ENCODE measurements at places on chromosomes 4 and X. TPM values are rescaled to one million over a fixed set of nuclear protein-coding genes. Genes with fewer than 3 reads are reported as not detected.

Gene CLDN24
- total RNA-seq, result not detected

Gene GPR119
- not detected for total RNA-seq

Gene TCEAL9
- total RNA-seq, result 49.5 TPM

Gene MAGEA8
- total RNA-seq, result not detected

Gene MID1
- 33.0 TPM for total RNA-seq

Gene NHS
- 20.2 TPM for total RNA-seq

Gene TMPRSS11F
- not detected for total RNA-seq

Gene ARR3
- not detected for total RNA-seq

Gene ADH1B
- 710 TPM for total RNA-seq

Gene RS1
- total RNA-seq, result not detected

Gene EXOC1L
- not detected for total RNA-seq

Gene DKK2
- total RNA-seq, result 16.5 TPM

Gene RBM46
- 0.58 TPM for total RNA-seq

Gene ZNF595
- 28.1 TPM for total RNA-seq

Gene SFRP2
- 126 TPM for total RNA-seq

Gene FGFBP2
- 129 TPM for total RNA-seq

Gene GYPE
- total RNA-seq, result 1.2 TPM

Gene CXCR3
- total RNA-seq, result 0.31 TPM

Gene PWWP3B
- total RNA-seq, result 0.62 TPM

Gene NDST3
- 0.89 TPM for total RNA-seq

Gene XAGE2
- total RNA-seq, result 1.7 TPM

Gene BBS7
- 24.1 TPM for total RNA-seq

Gene CSAG2
- not detected for total RNA-seq

Gene RIBC1
- total RNA-seq, result 2.1 TPM

Gene F8A3
- not detected for total RNA-seq

Gene SLITRK2
- total RNA-seq, result 10.8 TPM

Gene PABPC1L2A
- not detected for total RNA-seq

Gene SASH3
- 8.6 TPM for total RNA-seq

Gene CSN1S1
- not detected for total RNA-seq

Gene XK
- 1.7 TPM for total RNA-seq

Gene NOX1
- total RNA-seq, result not detected

Gene SYTL4
- total RNA-seq, result 18.0 TPM

Gene TBX22
- total RNA-seq, result not detected

Gene SLC25A14
- total RNA-seq, result 12.8 TPM

Gene GALNT7
- 18.2 TPM for total RNA-seq

Gene OPHN1
- total RNA-seq, result 19.6 TPM

Gene F8A2
- not detected for total RNA-seq

Gene SSR4
- 110 TPM for total RNA-seq

Gene BMP3
- 14.8 TPM for total RNA-seq

Gene KIT
- total RNA-seq, result 4.9 TPM

Gene KIF4A
- total RNA-seq, result 0.18 TPM

Gene ATP1B4
- total RNA-seq, result not detected

Gene SPATA4
- total RNA-seq, result not detected

Gene OCIAD1
- 114 TPM for total RNA-seq

Gene PLS3
- total RNA-seq, result 127 TPM

Gene ADGRA3
- total RNA-seq, result 21.4 TPM

Gene COL4A6
- 1.2 TPM for total RNA-seq
